ENCODE measurements at places on chromosomes 13 and 19.

- DNase-seq, result peak; percentile 79
Observed at GRCh38 chr19:56066152-56067023, 54.7 kb downstream of the ZNF787 start.

DNA sequence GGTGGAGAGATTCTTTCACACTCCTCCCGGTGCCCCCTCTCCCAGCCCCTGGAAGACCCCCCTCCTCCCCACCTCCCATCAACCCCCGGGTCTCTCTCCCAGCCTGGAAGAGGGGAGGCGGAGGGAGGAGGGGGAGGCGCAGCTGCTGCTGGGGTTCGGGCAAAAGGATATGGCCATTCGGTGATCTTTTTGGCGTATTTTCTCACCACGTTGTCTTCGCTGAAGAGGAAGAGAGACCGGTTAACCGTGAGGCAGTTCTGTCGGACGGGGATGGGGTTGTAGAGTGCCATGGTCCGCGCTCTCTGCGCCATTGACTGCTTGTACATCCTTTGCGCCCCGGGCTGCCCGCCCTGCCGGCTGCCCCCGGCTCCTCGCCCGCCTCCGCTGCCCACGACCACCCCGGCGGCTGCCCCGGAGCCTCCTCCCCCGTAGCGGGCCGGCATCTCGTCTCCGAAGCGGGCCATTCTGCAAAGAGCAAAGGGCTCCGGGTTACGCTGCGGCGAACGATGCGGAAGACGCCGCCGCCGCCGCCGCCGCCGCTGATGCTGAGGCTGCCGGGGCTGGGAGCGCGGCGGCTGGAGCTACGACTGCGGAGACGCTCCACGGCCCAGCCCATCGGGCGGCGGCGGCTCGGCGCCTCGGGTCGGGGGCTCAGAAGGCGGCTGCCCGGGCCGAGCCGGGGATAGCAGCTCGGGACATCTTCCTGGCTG lies 363 bp downstream of the CACNA1A start:
- peak; percentile 30 for DNase-seq

- DNase-seq, result no peak
Observed at GRCh38 chr13:58266271-58266670, 634.7 kb downstream of the PCDH17 start.

- no peak for DNase-seq
Observed at GRCh38 chr13:25778365-25778764, 273.5 kb downstream of the SHISA2 start.

DNA sequence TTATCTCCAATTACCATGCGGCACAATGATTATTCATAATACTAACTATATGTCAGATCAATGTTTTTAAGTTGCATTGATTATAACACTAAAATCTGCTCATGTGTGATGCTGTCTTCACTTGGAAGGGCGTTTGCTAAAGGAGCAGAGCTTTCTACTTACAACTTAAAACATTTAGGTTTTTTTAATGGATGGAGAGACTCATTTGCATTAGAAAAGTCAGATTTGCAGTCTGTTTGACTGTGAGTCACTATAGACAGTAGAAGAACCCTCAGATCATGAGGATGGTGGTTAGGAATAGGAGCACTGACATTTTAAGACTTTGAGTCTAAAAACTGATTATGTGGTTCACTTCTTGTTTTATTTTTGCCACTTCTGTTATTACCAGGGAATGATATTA lies 364.6 kb downstream of the HS6ST3 start:
- no peak for DNase-seq

DNA sequence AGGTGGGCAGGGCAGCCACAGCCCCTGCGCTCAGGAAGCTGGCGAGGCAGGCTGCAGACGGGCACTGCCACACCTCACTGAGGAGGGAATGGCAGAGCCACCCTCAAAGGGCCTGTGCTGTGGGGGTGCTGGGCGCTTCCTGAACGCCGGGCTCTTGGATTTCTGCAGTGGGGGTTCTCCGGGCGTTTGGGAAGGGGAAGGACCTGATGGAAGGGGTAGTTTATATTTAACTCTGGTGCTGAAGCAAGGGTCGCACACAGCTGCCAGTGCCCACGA lies 10.5 kb downstream of the GNA11 start:
- no peak for DNase-seq

- DNase-seq, result peak; percentile 41
Observed at GRCh38 chr13:99982036-99982730, 599 bp downstream of the ZIC2 start.

- DNase-seq, result no peak
Observed at GRCh38 chr13:100984085-100984705, 309.6 kb upstream of the TMTC4 start.

GRCh38 chr19:28074773-28075172 lies 1138.2 kb downstream of the UQCRFS1 start:
- no peak for DNase-seq

GRCh38 chr19:6235031-6235951 lies 44.5 kb downstream of the MLLT1 start:
- no peak for DNase-seq

DNA sequence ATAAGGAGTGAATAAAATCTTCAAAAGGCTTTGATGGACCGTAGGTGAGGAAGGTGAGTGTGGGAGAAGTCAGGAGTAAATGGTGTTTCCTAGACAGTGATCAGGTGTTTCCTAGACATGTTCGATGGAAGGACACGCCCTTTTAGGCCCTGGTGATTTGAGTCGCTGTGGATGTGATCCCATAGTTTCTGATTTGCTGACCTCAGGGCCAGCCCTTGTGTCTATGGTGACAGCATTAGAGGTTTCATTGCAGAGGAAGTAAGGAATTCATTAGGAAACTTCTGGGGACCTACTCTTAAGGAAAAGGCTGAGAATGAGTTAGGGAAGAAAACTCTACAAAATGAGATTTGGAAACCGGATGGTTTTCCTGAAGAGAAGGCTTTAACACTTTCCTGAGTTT lies 31.5 kb upstream of the RNF113B start:
- DNase-seq, result no peak

- DNase-seq, result peak; percentile 95
Observed at GRCh38 chr19:1241417-1242095, at the start of gene ATP5F1D. ATP5F1D (plus strand) TSS chr19:1241751; CDS start chr19:1241851, 100 bp downstream.

- no peak for DNase-seq
Observed at GRCh38 chr13:44048326-44048725, 168.6 kb downstream of the LACC1 start.

DNA sequence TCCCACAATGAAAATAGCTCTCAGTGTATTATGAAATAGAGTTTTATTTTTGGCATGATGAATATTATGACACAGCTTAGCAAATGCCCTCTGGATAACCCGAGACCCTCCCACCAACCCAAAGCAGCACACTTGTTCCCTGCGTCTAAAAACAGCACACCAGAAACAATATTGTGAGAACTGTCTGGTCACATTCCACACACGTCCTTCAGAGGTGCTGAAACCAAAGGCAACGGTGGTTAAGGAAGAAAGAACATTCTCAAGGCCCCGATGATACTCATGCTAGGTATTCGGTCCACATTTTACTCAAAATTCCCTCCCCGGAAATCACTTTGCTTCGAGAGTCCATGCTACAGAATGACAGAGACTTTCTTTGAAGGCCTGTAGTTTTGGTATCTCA lies 156.7 kb downstream of the SLC7A1 start:
- no peak for DNase-seq

GRCh38 chr19:2887391-2887914 lies 13.3 kb upstream of the ZNF57 start:
- DNase-seq, result no peak

- no peak for DNase-seq
Observed at GRCh38 chr19:7242601-7243258, 51.5 kb downstream of the INSR start.

DNA sequence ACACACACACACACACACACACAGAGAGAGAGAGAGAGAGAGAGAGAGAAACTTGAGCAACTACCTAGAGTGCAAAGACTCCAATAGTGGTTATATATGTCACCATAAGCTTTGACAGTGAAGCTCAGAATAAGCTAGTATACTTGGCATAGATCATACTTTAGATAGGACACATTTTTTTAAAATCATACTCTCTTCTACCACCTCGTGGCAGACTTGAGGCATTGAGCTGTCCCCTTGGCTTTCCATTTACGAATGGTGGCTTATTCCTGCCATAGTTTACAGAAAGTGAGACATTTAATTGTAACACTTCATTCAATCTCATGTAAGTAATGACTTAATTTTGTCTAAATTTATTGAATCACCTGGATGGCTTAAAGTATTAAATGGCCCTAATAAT lies 108.2 kb downstream of the EDNRB start:
- no peak for DNase-seq

Measured in stimulated activated CD8-positive, alpha-beta memory T cell treated with anti-CD3 and anti-CD28 coated beads, Interleukin-4, amount 100 ng/mL, for 48 hours (primary cell).